ENCODE measurements at places on chromosomes 2 and 18. TPM values are rescaled to one million over a fixed set of nuclear protein-coding genes. Genes with fewer than 3 reads are reported as not detected.

DNA sequence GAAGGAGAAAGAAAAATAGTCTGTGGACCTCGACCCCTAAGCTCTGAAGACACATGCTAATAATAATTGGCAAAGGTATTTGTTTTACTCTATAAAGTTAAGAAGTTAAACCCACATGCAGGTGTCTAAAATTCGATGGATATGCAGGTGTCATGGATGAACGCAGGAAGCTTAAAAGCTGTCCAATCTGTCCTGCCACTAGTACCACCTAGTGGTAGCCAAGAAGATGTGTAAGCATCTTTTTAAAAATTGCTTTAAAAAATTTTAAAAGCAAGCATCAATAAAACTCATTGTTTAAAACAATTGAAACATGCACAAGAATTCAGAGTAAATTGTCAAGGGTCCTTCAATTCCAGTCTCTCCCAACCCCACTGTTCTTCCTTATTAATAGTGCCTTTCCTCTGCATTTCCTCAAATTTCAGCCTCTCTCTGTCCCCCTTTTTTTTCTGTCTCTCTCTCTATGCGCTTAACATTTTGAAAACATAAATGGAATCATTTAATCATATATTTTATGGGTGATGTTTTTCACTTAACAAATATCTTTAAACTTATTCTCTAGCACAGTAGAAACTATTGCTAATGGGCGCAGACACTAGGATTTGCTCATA is 30.6 kb upstream of the PPP3R1 start:
- no peak overlapping the region for H3K27ac ChIP-seq
- no peak overlapping the region for H3K4me3 ChIP-seq
- no peak for DNase-seq
- no peaks in the 10 kb centered on the region for H3K36me3 ChIP-seq

DNA sequence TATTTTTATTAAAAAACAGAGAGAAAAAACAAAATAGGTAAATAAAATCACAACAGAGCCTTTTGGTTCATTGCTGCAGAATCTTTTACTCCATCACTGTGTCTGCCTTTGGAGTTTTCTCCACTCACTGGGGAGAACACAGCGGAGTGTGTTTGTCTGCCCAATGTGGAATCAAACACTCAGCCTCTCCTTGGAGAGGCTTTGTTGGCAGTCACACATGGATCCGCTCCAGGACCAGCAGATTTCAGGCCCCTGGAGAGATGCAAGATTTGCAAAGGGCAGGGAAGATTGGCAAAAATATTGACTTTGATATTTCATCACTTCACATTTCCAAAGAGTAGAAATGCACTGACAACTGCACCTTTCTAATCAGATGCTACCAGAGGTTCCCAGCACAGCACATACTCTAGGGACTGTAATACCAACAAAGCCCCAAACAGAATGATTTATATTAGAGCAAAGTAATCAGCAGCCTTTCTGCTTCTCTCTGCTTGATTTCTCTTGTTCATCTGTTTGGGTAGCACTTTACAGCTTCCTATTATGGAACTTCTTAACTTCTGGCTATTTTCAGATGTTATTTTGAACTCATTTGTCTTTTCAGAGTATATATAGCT is 1898.8 kb upstream of the PIK3C3 start:
- no peak overlapping the region for H3K4me3 ChIP-seq
- no peak overlapping the region for H3K27ac ChIP-seq
- H3K36me3 ChIP-seq, result no peaks in the 10 kb centered on the region
- H3K4me1 ChIP-seq, result no peaks in the 10 kb centered on the region
- no peak for DNase-seq

GRCh38 chr2:8551622-8552074 is 130.2 kb upstream of the ID2 start:
- no peaks in the 10 kb centered on the region for H3K36me3 ChIP-seq
- no peak overlapping the region for H3K4me3 ChIP-seq
- no peak overlapping the region for H3K27ac ChIP-seq
- H3K4me1 ChIP-seq, result no peaks in the 10 kb centered on the region
- no peak for DNase-seq

DNA sequence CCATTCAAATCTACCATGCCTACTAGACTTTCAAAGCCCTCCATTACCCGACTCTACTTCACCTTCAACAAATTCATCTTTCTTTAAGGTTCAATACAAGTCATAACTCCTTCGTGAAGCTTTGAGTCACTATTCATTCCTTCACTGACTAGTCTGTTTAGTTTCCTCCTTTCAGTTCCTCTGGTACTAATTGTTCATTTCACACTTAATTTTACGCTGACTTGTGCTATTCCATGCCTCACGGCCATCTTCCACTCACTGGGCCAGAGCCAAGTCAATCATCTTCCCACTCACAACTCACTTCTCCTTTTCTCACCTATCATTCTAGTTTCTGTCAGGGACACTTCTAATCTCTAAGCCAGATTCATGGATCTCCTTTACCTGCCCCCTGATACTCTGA is 136.2 kb downstream of the MTX2 start:
- no peaks in the 10 kb centered on the region for H3K27me3 ChIP-seq
- H3K27ac ChIP-seq, result no peak overlapping the region
- no peak overlapping the region for H3K4me3 ChIP-seq
- H3K4me1 ChIP-seq, result no peaks in the 10 kb centered on the region

DNA sequence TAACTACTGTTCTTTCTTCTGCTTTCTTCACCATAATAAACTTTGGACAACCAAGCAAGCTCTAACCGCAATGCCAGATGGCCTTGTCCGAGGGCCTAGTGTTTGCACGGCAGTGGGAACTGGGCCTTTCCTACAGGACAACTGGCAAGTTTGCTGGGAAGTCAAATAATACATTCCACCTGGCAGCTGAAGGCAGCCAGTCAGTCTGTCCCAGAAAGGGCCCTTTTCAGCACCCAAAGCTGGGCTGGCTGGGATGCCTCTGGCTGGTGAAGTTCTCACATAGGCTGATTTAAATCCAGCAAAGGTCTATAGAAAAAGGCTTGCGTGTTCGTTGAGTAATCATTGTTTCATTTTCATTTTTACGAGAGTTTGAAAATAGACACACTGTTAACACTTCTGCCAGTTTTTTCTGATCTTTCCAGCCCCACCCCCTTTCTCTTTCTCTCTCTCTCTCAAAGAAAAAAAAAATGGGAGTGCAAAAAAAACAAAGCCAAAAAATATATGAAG is 110.0 kb upstream of the EPAS1 start:
- H3K4me1 ChIP-seq, result peaks cover 14% of the 10 kb centered on the region
- H3K27ac ChIP-seq, result no peak overlapping the region
- no peaks in the 10 kb centered on the region for H3K36me3 ChIP-seq
- H3K4me3 ChIP-seq, result no peak overlapping the region
- no peaks in the 10 kb centered on the region for H3K27me3 ChIP-seq

DNA sequence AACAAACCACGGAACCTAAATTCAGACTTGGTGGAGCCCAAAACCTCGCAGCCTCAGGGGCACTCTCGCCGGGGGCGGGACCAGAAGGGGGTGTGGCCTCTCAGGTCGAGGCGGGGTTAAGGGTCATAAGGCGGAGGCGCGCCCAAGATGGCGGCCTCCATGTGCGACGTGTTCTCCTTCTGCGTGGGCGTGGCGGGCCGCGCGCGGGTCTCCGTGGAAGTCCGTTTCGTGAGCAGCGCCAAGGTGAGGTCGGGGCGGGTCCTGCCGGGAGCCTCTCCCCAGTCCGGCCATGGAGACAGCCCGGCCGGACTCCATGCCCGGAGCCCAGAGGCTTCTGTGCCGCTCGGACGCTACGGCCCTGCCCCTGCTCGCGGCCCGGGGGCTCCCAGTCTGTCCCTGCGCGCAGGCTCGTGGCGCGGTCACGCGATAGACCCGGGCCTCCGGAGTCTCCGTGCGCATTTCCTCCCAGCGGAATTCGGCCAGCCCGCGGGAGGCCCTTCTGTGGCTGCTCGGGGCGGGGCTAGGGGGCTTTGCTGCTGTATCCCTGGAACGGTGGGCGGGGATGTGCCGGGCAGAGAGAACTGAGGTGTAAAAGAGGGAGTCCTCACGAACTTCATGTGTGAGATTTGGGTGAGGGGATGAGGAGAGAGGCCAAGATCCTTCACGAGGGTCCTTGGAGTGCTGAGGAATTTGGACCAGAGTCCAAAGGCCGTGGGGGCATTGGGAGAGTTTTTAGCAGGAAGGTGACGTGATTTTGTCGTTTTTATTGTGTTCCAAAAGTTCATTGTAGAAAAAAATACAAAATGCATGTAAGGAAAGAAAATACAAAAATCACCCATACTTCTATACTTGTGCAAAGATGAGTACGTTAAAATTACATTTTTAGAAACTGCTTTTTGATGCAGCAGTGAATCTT is at the start of gene SMYD5:
Gene SMYD5, plus strand, starts transcription at position 126 of the 916 bp plus-strand sequence. Its CDS starts 22 bp downstream, at position 148.
- H3K27ac ChIP-seq, result no peak within 1 kb of the TSS
- H3K4me1 ChIP-seq, result peaks cover 14% of the 10 kb centered on the region
- no peaks in the 10 kb centered on the region for H3K27me3 ChIP-seq

- peaks cover 5% of the 10 kb centered on the region for H3K4me1 ChIP-seq
- no peak overlapping the region for H3K4me3 ChIP-seq
- H3K36me3 ChIP-seq, result no peaks in the 10 kb centered on the region
- no peak overlapping the region for H3K27ac ChIP-seq
- no peaks in the 10 kb centered on the region for H3K27me3 ChIP-seq
- DNase-seq, result no peak
Observed at GRCh38 chr2:28617502-28618184, 121.8 kb downstream of the PLB1 start.

GRCh38 chr2:236535024-236535423 is 34.6 kb upstream of the ACKR3 start:
- H3K4me3 ChIP-seq, result no peak overlapping the region
- no peaks in the 10 kb centered on the region for H3K36me3 ChIP-seq

DNA sequence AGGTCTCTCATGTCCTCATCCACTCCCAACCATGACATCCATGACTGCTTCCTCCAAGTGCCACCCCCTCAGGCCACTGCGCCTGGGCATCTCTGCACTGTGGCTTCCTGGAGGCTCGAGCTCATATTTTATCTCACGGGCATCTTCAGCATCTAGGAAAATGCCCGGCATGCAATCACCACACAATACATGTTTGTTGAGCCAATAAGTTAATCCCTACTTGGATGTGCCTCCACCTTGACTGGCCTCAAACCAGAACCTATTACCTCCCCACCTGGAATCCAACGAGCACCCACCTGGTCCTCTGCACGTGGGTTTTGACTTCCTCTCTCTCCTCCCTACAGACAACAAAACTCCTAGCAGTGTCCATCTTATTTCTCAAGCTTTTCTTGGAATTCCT is 198.9 kb upstream of the REV1 start:
- H3K27me3 ChIP-seq, result no peaks in the 10 kb centered on the region
- no peak for DNase-seq
- H3K4me3 ChIP-seq, result no peak overlapping the region
- no peak overlapping the region for H3K27ac ChIP-seq

DNA sequence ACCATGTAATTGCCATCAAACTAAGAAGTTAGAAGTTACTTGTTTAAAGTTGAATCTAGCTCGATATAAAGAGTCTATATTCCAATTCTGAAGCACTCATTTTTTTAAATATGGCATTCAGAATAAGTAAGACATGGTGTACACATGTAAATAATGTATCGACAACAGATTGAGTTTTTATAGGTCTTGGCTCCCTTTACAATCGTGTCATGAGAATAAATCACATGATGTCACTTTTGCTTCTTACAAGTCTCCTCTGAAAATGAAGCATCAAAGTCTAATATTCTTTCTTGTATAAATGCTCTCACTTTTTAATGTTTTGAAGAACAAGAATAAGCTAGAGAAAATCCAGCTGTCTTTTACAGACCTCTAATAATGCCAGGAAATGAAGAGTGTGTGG is 33.1 kb downstream of the LRP1B start:
- no peaks in the 10 kb centered on the region for H3K4me1 ChIP-seq
- no peak overlapping the region for H3K4me3 ChIP-seq
- no peak for DNase-seq
- H3K27ac ChIP-seq, result no peak overlapping the region
- no peaks in the 10 kb centered on the region for H3K27me3 ChIP-seq
- no peaks in the 10 kb centered on the region for H3K36me3 ChIP-seq

- no peaks in the 10 kb centered on the region for H3K36me3 ChIP-seq
- no peak overlapping the region for H3K4me3 ChIP-seq
- H3K27ac ChIP-seq, result no peak overlapping the region
- no peaks in the 10 kb centered on the region for H3K4me1 ChIP-seq
- no peaks in the 10 kb centered on the region for H3K27me3 ChIP-seq
Observed at GRCh38 chr2:31674446-31674845, 93.7 kb upstream of the SRD5A2 start.

GRCh38 chr2:37263839-37264238 is 32.4 kb downstream of the NDUFAF7 start:
- H3K27me3 ChIP-seq, result no peaks in the 10 kb centered on the region
- DNase-seq, result no peak
- H3K27ac ChIP-seq, result no peak overlapping the region
- no peak overlapping the region for H3K4me3 ChIP-seq

DNA sequence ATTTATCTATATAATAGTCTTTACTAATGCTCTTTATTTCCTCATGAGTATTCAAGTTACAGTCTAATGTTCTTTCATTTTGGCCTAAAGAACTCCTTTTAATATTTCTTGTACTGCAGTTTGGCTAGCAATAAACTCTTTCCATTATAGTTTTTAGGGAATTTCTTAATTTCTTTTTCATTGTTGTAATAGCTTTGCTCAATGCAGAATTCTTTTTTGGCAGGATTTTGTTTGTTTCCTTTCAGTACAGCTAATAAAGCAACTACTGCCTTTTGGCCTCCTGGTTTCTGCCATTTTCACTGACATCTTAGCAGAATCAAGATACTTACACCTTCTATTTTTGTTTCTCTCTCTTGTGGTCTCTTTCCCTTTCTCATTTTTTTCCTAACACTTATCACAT is 390.4 kb upstream of the RGPD4 start:
- no peak overlapping the region for H3K4me3 ChIP-seq
- H3K27me3 ChIP-seq, result no peaks in the 10 kb centered on the region
- H3K4me1 ChIP-seq, result no peaks in the 10 kb centered on the region
- no peak overlapping the region for H3K27ac ChIP-seq

FBXO36 gene
- 6.8 TPM for total RNA-seq

UGT1A4 gene
- not detected for total RNA-seq

HMSD gene
- total RNA-seq, result not detected

RBBP8 gene
- total RNA-seq, result 20.3 TPM

UGT1A8 gene
- not detected for total RNA-seq

ABCG5 gene
- total RNA-seq, result not detected

BOLL gene
- not detected for total RNA-seq

TTLL4 gene
- total RNA-seq, result 31.1 TPM

REG3G gene
- total RNA-seq, result 7.1 TPM

ONECUT2 gene
- total RNA-seq, result 0.30 TPM

CYP27A1 gene
- 103 TPM for total RNA-seq

SRBD1 gene
- 21.6 TPM for total RNA-seq

CFC1 gene
- 0.39 TPM for total RNA-seq
